ENCODE measurements at places on chromosomes 1 and 21.
A peak's percentile ranks its signal among the peaks of the same experiment; 100 is the strongest.

DNA sequence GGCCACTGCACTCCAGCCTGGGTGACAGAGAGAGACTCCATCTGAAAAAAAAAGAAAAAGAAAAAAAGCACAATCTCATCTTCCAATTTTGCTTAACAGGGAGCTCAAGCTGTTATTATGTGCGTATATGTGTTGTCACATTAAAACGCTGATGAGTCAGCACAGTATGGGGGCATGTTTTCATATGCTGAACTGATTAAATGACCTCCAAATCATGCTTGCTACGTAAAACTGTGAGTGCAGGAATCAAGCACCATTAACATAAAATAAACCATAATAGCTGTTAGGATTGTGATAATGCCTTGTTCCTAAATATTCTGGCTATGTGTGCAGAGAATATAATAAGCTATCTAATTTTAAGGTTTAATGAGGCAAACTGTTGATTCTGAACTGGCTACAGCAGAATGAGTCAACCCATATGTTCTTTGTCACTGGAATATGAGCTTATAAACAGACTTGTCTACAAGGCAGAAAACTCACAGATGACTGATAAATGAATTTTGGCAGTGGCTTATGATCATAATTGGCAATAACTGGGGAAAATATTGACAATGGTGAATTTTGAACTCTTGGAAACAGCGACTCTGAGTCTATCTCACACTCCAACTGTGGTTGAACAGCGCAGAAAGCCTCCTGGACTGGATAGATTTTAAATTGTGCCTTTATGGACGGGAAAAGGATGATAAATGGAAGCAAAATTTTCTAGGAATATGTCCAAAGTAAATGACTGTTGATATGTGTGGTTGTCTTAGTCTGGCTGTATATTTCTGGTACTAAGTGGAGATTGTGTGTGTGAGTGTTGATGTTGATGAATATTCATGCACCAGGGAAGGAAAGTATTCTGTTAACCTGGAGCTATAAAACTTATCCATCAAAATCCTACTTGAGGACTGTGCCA, 75.5 kb downstream of the VCAM1 start:
- no peak for DNase-seq

DNA sequence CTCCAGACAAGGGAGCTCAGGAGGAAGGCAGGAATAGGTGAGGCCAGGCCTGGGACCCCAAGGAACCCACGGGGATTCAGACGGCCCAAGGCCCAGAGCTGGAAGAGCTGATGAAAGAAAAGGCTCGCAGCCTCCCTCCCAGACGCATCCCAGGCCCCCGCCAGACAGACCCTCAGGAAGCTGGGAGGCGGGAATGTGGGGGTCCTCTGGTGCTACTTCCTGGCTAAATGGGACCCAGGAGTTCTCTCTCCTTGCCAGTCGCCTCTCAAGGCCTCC, 430 bp downstream of the FBXO2 start:
- no peak for DNase-seq

DNA sequence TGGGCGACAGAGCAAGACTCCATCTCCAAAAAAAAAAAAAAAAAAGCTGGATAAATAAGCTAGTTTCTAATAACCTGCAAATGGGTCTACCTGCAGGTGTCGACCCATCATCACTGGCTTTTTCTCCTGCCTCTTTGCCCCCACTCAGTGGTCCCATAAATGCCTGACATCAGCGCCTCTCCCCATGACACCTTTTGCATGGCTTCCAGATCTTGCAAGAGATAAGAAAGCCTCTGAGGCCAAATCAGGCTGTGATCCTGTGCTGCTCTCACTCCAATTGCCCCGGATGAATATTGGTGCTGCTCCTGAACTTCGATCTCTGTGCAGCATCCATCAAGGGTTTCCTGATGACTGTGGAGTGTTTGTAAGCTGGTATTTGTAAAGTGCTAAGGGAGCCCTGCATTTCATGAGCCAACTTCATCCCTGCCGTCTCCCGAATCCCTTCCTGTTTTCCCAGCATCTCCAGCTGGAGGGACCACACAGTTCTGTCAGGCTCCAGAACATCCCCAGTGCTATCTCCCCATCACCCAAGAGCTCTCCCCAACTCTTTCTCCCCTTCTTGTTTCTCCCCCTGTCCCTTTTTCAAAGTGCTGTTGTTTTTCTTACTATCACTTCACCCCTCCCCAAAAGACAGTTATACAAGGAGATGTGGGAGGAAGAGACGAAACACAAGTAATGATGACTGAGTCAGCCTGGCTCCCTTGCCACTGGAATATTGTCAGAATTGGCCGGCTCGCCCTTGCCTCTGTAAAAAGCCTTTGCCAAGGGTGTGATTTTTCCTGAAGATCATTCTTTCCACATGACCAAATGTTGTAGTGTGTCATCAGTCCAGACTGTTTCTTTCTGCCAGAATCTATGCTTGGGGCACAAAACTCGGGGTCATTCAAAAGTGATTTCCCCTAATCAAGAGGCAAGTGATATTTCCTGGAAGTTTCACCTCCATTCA, 2.8 kb upstream of the EFHD2 start:
- no peak for DNase-seq

DNA sequence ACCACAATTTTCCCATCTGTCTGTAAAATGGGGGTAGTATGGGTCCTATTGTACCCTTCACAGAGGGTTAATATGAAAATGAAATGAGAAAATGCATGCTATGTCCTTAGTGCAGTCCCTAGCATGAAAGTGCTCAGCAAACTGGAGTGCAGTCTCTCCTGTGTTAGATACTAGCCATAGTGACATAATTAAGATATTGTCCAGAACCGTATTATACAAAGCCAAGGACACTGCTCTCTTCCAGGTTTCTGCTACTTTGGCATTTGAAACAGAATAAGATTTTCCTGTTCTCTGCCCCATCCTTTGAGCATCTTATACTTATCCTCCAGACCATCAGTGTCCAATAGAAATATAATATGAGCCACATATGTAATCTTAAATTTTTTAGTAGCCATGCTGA, 213.4 kb downstream of the FGGY start:
- DNase-seq: no peak

DNA sequence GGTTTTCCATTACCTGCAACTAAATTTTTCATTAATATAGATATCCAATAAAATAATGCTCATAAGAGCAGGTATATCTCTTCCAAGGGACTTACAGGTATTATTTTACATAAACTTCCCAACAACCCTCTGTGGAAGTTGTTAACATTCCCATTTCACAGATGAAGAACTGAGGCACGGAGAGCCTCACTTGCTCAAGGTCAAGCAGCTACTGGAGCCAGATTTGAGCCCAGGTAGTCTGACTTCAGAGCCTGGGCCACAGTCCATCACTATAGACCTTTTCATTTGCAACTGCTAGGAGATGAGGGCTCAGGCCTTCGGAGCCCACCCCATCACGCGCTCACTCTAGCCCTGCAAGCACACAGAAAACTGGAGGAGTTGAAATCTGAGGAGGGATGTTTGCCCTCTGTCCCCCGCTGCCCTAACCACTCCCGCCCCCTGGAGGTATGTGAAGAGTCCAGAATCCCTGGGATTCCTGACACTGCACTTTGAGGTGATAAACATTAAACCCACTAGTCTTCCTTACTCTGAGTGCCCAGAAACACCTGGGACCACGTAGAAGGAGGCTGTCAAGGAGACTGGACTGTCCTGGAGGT, 11.7 kb upstream of the ALPL start:
- DNase-seq: peak; percentile 70

DNA sequence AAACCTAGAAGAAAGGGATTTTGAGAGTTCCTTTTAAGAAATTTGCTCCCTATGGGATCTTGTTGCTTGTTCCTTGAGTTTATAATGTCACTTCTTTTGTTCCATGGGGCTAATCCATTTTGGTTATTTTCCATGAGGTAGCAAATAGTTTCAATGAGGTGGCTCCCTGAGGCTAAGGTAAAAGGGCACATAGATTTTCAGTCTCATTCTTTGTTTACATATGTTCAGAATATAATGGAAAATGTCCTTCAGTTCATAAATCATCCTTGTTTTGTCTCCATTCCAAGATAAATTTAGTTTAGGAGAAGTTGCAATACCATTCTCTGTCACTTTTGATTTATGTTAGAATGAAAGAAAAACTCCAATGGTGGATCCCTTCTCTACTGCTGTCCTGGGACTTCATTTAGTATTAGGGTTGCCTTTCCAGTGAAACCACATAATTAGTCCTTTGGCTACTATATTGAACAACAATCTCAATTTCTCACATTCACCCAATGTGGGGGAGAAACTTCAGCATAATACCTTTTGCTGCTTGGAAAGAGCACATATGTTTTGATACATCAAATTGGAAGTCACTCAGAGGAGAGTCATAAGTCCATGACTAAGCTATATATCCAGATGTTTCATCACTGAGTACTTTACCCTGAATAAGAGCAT, 80.9 kb upstream of the ADAMTS5 start:
- DNase-seq: no peak

DNA sequence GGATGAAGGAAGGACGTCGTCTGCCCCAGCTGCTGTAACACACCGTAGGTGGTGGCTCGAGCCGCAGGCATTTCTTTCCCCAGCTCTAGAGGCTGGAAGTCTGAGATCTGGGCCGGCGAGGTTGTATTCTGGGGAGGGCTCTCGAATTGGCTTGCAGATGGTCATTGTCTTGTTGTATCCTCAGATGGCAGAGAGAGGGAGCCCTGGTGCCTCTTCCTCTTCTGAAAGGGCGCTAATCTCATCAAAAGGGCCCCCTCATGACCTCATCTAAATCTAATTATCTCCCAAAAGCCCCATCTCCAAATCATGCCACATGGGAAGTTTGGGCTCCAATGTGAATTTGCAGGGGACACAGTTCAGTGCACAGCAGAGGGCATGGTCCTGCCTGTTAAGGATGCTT, 109.0 kb downstream of the SIK1 start:
- DNase-seq: no peak

DNA sequence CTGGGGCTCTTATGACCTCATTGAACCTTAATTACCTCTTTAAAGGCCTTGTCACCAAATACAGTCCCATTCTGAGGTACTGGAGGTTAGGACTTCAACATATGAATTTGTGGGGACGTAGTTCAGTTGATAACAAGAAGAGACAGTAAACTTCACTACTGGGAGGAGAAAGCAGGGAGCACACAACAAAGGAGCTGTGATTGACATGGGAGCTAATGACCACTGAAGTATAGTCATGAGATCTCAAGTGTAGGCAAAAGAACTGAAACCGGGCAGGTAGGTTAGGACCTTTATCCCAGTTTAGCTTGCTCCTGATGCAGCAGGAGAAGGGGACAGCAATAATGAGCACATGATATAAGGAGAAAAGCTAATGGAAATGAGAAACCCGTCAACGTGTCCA, 11.8 kb upstream of the MAB21L3 start:
- DNase-seq: no peak

- no peak for DNase-seq
These were observed 1.4 kb downstream of the NCAM2 start for GRCh38 chr21:20999659-21000058.

GRCh38 chr1:36208978-36209703, 15.1 kb upstream of the THRAP3 start:
- DNase-seq: no peak

DNA sequence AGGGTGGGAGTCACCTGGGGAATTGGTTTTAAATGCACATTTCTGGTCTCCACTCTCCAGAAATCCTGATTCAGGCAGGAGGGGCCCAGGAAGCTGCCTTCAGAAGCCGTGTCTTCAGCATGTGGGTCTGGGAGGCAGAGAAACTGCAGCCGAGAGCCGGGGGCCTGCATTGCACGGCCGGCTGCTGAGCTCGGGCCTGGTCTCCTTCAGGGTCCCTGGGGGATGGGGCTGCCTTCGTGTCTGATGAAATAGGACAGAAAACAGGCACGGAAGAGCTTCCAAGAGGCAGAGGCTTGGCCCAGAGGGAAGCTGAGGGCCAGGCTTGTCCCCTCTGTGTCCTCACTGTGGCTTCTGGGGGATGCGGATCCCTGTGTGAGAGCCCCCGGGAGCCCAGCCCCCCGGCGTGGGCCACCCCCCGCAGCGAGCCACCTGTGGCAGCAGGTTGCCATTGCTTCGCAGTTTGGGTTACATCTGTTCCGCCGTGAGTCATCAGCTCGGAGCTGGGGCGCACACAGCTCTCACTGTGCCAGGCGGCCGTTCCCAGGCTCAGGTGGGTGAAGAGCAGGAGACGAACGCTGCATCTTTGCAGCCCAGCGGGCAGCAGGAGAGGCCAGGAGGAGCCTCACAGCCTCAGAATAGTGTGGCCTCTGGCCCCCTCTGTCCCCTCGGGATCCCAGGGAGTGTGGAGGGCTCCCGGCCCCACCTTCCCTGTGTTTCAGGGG, 72.4 kb downstream of the AJAP1 start:
- no peak for DNase-seq

- no peak for DNase-seq
These were observed 601.5 kb upstream of the ZP4 start for GRCh38 chr1:238492271-238492670.

DNA sequence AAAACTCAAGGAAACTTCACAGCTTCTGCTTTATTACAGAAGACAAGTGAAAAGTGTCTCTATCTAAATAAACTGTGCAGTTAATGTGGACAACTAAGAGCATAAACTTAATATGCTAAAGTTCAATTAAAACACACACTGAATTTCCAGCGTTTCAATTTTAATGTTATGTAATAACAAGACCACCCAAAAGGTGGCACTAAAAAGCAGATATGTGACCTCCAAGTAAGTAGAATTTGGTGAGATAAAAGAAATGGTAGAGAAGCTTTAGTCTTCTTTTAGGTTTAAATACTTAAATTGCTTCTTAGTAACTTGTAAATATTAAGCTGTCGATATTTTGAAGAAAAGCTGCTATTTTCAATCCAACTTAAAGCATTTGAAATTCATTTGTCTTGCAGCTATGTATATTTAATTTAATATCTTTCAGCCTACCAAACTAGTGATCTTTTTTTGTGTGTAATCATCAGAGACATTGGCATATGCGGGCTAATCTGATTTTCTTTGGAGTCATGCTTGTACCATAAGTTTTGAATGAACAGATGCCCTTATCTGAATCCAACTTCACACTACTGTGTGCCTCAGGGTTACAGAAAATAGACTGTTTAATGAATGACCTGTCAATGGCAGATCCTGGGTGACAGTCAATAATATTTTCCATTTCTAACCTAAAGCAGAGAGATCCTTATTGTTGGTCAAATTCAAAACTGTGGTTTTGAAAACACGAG, 36.5 kb upstream of the ADAMTS1 start:
- DNase-seq: no peak

DNA sequence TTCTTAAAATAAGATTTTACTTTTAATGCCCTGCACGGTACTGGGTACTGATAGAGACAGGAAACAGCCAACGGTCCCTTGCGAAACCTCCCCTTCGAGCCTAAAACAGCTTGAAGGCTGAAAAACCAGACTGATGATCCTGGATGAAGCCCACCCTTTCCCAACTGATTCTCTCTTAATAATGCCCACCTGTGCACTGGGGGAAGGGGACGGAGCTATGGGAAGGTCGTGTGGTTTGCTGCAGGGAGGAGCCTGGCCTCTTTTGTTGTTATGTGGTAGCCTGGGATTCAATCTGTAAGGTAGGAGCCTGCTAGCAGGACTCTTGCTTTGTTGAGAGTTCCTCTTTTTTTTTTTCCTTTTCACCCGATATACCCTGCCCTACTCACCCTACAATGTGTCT, 25.6 kb downstream of the SAMSN1 start:
- no peak for DNase-seq

GRCh38 chr1:230824919-230825721, 43.2 kb downstream of the C1orf198 start:
- DNase-seq: peak; percentile 22

Measured in H1 (cell line).